Activated CD4-positive, alpha-beta T cell treated with anti-CD3 and anti-CD28 coated beads, Interleukin-2, amount 10 ng/mL, durations not matched to agents 7 days and 5 days (primary cell): ENCODE measurements at places on chromosomes 1 and 21. TPM values are rescaled to one million over a fixed set of nuclear protein-coding genes. Genes with fewer than 3 reads are reported as not detected.

Gene IRF6
- total RNA-seq, result not detected

DNA sequence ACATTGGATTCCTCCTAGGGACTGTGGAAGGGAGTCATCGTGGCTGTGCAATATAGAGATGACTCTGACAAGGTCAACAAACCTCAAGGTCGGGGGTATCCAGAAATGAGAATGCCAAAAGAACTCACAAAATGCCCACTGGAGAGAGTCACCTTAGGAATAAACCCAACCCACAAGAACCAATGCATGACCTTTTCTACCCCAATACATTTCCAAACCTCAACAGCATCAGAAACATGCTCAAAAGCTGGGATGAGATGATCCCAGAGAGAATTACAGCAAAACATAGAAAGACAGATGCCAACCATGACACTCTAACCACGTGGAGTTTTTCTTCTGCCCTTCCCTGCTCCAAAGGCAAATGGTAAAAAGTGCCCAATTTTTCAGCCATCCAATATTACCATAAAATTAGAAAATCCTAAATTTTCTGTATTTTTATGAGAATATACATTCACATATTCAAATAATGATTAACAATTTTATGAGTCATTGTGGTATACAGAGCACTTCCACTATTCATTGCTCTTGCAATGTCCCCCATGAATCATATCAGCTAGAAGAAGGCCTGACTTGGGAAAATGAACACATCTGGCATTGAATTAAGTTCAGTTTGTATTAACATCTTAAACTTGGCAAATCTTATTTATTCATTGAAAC, 88.2 kb upstream of the PALMD start:
- no peaks in the 10 kb centered on the region for H3K36me3 ChIP-seq
- H3K4me3 ChIP-seq, result no peak overlapping the region
- peaks cover 4% of the 10 kb centered on the region for H3K27me3 ChIP-seq
- DNase-seq, result no peak
- no peaks in the 10 kb centered on the region for H3K4me1 ChIP-seq
- no peak overlapping the region for H3K27ac ChIP-seq

GRCh38 chr1:179108644-179109043, 26.8 kb downstream of the TOR3A start:
- H3K4me3 ChIP-seq, result no peak overlapping the region
- H3K27ac ChIP-seq, result no peak overlapping the region
- peaks cover 2% of the 10 kb centered on the region for H3K36me3 ChIP-seq

DNA sequence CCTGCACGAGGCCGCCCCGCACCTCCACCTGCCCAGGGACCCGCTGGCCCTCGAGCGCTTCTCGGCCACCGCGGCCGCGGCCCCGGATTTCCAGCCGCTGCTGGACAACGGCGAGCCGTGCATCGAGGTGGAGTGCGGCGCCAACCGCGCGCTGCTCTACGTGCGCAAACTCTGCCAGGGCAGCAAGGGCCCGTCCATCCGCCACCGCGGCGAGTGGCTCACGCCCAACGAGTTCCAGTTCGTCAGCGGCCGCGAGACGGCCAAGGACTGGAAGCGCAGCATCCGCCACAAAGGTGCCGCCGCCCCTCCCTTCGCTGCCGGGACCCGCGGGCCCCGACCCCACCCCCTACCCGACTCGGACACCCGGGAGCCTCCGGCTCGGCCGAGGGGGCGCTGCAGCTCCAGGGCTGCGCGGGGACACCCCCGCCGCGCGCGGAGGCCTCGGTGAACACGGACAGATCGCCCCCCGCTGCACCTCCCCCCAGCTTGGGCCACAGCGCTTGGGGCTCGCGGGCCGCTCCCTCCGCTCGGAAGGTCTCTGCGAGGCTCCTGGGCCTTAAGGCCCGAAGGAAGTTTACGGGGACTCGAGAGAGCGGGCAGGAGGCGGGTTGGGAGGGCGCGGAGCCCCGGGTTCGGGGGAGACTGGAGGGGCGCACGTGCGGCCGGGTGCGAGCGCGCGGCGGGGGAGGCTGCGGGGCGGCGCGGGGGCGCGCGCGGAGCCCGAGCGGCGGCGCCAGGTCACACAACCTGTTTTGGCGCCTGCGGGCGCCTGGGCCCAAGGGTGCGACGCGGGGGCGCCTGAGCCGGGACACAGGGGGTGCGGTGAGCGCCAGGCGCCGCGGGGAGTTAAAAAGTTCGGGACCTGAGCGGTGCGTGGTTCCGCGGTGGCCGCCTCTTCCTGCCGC, 1.2 kb downstream of the SAMD11 start:
- DNase-seq, result no peak
- H3K27ac ChIP-seq, result no peak overlapping the region
- no peaks in the 10 kb centered on the region for H3K36me3 ChIP-seq
- H3K4me3 ChIP-seq, result no peak overlapping the region
- H3K27me3 ChIP-seq, result peaks cover 54% of the 10 kb centered on the region
- peaks cover 7% of the 10 kb centered on the region for H3K4me1 ChIP-seq

- no peak overlapping the region for H3K4me3 ChIP-seq
- no peak overlapping the region for H3K27ac ChIP-seq
- no peaks in the 10 kb centered on the region for H3K4me1 ChIP-seq
- DNase-seq, result no peak
- H3K36me3 ChIP-seq, result no peaks in the 10 kb centered on the region
Observed at GRCh38 chr1:195328681-195329080, 1279.6 kb downstream of the KCNT2 start.

- H3K4me3 ChIP-seq, result no peak overlapping the region
- DNase-seq, result no peak
- H3K27me3 ChIP-seq, result no peaks in the 10 kb centered on the region
- no peaks in the 10 kb centered on the region for H3K4me1 ChIP-seq
- H3K27ac ChIP-seq, result no peak overlapping the region
- no peaks in the 10 kb centered on the region for H3K36me3 ChIP-seq
Observed at GRCh38 chr21:24076179-24076578, 1531.1 kb downstream of the MRPL39 start.
